ENCODE measurements at places on chromosomes 11 and 22.

- DNase-seq, result no peak
Measured at GRCh38 chr11:113667801-113668200, 38.3 kb downstream of the TMPRSS5 start.

DNA sequence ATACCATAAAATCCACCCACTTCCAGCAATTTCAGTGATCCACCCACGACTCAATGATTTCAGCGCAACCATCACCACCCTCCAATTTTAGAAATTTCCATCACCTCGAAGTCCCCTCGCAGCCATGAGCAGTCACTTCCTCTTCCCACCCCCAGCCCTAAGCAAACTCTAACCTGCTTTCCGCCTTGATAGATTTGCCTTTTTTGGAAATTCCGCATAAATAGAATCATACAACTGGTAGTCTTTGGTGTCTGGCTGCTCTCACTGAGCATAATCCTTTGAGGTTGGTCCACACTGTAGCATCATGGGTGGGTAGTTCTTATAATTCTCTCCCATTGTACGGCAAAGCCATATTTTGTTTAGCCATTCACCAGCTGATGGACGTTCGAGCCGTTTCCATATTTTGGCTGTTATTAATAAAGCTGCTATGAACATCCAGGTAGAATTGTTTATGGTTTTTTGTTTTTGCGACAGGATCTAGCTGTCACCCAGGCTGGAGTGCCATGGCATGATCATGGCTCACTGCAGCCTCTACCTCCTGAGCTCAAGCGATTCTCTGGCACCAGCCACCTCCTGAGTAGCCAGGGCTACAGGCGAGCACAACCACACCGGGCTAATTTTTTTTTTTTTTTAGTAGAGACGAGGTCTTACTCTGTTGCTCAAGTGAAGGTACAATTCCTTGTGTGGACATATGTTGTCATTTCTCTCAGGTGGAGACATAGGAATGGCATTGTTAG lies 16.0 kb downstream of the PIM3 start:
- DNase-seq, result peak; percentile 27

DNA sequence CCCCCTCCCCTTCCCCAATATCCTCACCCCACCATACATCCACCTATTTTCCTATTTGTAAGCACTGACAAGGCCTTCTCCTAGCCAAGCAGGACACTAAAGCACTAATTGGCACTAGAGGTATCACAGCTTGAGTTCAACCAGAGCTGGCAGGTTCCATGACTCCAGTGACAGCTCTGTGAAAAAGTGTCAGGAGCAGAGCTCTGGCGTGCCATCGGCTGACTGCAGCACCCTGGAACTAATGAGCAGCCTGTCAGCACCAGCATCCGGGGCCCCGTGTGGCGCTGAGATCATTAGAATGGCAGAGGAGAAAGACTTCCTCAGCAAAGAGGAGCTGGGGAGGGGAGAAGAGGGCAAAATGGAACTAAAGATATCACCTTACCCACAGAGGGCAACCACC lies 847.4 kb downstream of the NTM start:
- no peak for DNase-seq

DNA sequence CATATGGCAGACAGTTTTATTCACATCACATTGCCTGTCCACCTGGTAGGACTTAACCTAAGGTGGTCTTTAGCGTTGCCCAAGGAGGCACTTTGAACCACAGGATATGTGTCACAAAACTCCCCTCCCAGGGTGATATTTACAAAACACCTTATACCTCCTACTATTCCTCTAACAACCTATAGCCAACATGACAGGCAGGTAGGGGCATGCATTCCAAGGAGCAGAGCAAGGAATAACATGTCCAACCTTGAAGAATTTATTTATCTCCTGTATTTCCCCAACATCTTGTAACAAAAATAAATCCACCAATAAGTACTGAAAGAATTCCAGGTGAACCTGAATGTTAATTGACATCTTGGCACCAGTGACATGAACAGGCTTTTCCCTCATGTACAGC lies 60.5 kb downstream of the SVIP start:
- DNase-seq, result no peak

- no peak for DNase-seq
Measured at GRCh38 chr22:25403284-25403810, 161.1 kb upstream of the GRK3 start.

- DNase-seq, result no peak
Measured at GRCh38 chr22:38129021-38129420, 18.5 kb upstream of the BAIAP2L2 start.

DNA sequence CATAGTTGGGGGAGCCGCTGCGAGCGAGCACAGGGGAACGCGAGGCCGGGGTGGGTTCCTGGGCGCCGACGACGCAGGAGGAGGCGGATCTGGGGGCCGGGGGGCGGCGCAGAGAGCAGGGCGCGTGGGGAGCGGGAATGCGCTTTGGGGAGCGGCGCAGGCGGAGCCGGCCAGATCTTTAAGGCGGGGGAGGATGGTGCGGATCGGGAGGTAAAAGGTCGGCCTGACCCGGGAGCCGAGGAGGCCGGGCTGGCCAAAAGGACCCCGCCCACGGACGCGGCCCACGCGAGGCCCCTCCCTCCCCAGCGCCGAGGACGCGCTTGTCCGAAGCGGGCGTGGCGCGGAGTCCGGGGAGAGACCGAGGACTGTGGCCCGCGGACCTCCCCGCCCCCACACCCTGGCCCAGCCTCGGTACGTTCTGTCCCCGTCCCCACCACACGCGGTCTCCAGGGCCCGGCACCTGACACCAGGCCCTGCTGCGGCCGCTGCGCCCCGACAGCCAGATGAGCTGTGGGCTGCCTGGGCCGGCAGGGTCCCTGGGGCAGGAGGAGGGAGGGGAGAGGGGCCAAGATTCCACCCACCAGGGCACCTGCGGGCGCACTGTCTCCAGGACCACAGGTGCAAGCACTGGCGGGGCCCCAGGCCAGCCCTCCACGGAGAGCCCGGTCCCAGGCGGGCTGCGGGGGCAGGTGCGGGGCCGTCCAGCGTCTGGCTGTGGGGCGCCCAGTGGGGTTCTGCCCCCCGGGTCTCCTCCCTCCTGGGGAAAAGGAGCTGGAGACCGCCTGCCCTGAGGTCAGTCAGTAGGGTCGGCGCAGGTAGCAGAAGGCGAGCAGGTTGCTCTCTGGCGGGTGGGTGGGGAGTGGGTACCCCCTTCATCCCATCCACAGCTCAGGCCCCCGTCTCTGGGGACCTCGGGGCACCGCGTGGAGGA lies 10.9 kb downstream of the PIM3 start:
- DNase-seq, result no peak

- no peak for DNase-seq
Measured at GRCh38 chr11:99814738-99815137, 794.0 kb downstream of the CNTN5 start.

- no peak for DNase-seq
Measured at GRCh38 chr11:31531293-31531692, 21.7 kb downstream of the ELP4 start.

GRCh38 chr11:71170624-71171423 lies 81.6 kb downstream of the SHANK2 start:
- DNase-seq, result no peak

DNA sequence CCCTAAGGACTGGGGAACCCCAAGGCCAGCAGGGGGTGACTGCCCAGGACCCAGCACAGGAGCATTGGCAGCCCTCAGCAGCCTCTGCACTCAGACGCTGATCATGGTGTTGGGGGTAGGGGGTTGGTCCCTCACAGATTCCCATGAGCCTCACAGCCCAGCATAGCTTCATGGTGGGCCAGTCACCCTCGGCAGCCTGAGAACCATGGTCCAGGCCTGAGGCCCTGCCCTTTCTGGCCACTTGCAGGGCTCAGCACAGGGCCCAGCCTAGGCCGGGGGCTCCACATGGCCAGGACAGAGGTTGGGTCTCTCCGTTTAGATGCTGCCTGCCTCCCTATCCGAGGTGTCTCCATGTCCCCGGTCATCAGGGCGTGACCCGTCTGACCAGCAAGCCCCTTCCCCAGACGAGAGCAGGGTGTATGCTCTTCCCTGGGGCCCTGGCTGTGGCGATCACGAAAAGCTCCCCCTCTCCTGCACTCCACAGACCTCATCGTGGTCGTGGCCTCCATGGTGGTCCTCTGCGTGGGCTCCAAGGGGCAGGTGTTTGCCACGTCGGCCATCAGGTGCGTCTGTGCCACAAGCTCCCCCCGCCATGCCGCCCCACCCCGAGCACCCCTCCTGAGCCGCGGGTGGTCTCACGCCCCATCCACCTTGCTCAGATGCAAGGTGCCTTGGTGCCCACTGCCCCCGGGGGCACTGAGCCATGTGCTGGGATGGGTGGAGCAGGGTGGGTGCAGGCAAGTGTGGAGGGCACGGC lies 126.2 kb downstream of the KCNQ1 start:
- DNase-seq, result no peak

DNA sequence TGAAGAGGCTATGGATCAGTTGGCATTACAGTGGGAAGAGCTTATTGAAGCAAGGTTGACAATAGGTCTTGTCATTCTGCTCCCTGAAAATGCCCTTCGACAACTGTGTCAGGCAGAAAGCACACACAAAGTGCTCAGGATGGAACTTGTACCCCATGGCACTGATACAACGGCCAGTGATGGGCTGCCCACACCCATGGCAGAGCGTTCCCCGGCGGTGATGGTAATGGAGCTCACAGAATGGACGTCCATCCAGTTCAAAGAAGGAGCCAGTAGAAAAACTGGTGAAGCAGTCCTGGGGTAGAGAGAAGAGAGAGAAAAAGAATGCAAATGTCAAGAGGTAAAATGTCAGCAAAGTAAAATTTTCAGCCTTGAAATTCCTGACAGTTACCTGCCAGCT lies 19.5 kb upstream of the OR5B21 start:
- no peak for DNase-seq

DNA sequence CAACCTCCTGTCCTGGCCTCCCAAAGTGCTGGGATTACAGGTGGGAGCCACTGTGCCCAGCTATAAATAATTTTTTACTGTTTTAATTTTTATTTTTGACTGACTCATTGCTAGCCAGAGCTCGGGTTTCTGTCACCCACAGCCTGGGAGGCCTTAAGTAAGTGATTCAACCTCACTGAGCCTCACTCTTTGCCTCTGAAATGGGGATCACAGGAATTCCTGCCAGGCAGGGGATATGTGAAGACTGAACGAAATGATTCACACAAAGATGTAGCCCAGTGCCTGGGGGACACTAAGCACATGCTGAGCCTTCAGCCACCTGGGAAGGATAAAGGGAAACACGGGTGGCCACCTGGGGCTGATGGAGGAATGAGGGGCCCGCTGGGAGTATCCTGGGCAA lies 3.8 kb upstream of the LRRC74B start:
- DNase-seq, result no peak

- no peak for DNase-seq
Measured at GRCh38 chr22:19848298-19849224, 6.1 kb downstream of the GNB1L start.

- DNase-seq, result no peak
Measured at GRCh38 chr11:5004424-5005274, 10.0 kb downstream of the OR51L1 start.

GRCh38 chr11:9717719-9718118 lies 53.8 kb downstream of the SWAP70 start:
- no peak for DNase-seq

DNA sequence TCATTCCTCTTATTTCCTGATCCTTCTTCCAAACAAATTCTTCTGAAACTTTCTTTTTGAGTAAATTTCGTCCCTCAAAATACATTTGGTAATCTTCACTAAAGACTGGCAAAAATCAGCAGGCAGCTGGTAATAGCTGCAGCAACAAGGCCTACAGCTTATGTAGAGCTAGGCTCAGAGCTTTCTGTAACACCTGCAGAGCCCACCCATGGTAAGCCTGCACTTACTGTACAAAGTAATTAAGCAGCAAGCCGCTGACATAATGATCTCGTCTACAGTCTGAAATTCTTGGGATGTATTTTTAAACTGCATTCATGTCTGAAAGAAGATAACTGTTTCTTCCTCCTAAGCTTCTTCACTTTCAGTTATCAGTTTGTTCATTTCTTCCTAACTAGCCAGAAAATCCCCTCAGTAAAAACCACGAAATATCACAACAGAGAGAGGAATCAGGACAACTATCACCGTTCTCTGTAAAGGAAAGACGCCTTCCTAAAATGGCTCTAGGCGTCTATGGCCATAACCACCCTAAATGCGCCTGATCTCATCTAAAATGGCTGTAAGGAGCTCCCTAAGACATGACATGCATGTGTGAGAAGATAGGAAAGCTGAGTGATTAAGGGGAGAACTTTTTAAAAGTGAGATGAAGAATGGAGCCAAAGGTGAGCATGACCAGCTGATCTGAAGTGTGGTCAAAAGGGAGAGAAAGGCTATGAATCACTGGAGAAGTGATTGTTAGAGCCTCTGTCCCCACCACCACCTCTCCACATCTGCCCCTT lies 56.2 kb downstream of the DENND5A start:
- DNase-seq, result peak; percentile 48
